ENCODE measurements at places on chromosomes 12 and 14. TPM values are rescaled to one million over a fixed set of nuclear protein-coding genes. Genes with fewer than 3 reads are reported as not detected.

The DNAJC22 gene
- 9.2 TPM for total RNA-seq

DNA sequence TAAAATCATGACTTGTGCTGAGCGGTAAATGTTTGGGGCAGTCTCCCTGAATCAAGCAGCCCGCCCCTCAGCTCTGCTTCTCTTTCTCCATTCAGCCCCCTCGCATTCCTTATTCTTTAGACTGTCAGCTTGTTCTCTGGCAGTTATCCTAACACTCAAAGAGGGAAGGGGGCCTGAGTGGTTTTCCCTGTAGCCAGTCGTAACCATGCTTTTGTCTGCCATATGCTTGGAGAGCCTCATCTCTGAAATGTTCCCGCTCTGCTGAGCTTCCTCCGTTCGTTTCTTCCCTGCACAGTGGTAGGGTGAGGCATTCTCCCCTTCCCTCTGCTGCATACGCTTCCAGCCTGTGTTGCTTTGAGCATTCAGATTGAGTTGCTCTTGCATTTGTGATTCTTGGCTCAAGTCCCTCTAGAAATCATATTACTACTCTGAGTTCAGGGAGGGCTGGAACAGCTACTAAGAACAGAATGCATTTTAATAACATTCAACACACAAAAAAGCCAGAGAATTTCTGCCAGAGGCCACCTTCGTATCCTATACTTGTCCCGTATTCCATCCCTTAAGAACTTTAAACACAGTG, 119.7 kb downstream of the FBXL14 start:
- DNase-seq = no peak

The PZP gene
- 0.12 TPM for total RNA-seq

The ACSS3 gene
- total RNA-seq = 42.5 TPM

The TAS2R42 gene
- not detected for total RNA-seq

DNA sequence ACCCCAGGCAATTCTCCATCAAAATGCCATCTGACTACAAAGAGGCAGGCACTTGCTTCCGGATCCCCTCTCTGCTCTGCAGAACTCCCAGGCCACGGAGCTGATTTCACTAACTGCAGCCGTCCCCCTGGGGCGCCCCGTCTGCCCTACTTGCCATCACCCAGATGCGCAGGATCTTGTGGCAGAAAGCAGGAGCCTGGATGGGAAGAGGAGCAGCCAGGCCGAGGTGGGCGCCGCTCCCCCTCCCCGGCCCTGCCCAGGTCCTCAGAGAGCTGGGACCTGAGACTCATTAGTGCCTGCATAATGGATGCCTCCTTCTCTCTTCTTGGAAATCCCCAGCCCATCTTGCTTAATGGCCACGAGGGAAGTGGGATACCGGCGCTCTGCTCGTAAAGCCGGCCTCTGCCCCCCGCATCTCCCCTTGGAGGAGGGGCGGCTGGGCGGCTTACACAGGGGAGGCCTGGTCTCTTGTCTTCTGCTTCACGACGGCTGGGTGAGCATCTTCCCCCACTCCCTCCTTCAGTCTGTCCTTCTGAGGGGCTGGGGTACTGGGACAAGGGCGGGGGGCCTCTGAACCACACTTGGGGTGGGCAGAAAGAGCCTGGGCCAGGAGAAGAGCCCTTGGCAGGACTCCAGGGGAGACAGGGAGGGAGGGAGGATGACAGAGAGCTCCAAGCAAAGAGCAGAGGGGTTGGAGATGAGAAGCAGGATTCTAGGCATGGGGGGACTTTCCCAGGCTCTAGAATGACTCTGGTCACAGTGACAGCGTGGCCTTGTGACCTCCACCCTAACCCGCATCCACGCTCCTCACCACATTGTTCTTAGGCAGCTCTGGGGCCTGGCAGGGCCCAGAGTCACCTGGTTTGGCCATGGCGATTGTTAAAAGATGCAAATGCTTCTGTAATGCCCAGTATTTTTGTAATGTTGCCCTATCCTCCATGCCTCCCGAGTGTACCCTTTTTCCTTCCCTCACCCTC, 19.4 kb upstream of the EML1 start:
- no peak for DNase-seq

- no peak for DNase-seq
These were observed 75.8 kb upstream of the SOX5 start for GRCh38 chr12:24025153-24025798.

DNA sequence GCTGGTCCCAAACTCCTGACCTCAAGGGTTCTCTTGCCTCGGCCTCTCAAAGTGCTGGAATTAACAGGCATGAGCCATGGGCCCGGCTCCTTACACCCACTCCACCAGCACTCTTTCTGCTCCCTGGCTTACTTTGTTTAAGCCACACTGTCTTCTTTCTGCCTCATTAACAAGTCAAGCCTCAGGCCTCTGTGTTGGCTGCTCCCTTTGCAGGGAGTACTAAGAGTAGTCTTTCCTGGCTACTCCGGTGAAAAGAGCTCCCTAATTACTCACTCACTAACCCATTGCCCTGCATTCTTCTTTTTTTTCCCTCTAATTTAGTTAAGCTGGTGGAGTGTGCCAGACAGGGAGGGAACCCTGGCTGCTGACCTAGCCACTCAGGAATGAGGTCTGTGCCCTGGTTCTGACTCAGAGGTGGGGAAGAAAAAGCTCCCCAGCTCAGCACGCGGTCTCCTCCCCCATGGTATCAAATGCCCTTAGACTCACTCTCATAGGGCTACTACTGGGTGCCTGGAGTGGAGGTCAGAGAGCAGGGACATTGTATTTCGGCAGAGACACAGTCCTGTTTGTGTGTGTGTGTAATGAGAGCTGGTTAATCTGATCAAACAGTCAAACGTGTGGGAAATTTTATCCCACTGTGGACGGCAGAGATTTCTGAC, 19.8 kb downstream of the GALNT6 start:
- peak; percentile 36 for DNase-seq

The PTHLH gene
- total RNA-seq = 1.6 TPM

The KDM5A gene
- 49.0 TPM for total RNA-seq

The RNASE3 gene
- total RNA-seq = not detected

The MSRB3 gene
- total RNA-seq = 43.8 TPM

DNA sequence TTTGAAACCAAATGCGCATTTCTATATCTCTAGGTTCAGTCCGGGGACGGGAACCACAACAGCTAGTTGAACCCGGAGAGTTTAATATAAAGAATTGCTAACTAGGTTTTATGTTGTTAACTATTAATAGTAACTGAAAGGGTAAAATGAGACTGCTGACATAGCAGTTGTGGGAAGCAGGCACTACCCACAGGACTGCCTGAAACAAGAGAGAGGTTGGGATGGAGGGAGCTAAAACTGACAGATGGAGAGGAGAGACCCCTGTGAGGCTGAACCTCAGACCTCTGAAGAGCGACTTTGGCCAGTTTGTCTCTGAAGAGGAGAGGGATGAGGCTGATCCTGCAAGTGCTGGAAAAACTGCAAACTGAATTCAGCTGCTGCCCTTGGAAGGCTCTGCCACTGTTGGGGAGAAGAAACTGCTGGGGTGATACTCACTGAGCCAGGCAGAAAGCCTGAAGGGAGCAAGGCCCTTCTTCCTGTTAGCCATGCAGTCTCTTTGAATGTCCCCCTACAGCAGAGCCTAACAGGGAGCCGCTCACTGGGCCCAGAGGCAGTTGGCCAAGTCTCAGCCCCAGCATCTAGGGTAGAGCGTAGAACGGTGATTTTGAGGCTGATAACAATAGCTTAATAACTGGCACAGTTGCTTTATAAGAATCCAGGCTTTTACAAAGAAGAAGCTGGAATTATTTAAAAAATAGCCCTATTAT, 172.2 kb downstream of the NPAS3 start:
- DNase-seq = no peak

- DNase-seq = no peak
These were observed 193.5 kb downstream of the DIO2 start for GRCh38 chr14:80017795-80018194.

Data from omental fat pad (tissue), 4 donors.